ENCODE measurements at places on chromosomes 16 and 17.

- no peak for DNase-seq
Measured at GRCh38 chr17:58516644-58517377, 2.4 kb upstream of the MTMR4 start.

GRCh38 chr16:54284931-54285413, 1.6 kb downstream of the IRX3 start:
- DNase-seq: no peak

DNA sequence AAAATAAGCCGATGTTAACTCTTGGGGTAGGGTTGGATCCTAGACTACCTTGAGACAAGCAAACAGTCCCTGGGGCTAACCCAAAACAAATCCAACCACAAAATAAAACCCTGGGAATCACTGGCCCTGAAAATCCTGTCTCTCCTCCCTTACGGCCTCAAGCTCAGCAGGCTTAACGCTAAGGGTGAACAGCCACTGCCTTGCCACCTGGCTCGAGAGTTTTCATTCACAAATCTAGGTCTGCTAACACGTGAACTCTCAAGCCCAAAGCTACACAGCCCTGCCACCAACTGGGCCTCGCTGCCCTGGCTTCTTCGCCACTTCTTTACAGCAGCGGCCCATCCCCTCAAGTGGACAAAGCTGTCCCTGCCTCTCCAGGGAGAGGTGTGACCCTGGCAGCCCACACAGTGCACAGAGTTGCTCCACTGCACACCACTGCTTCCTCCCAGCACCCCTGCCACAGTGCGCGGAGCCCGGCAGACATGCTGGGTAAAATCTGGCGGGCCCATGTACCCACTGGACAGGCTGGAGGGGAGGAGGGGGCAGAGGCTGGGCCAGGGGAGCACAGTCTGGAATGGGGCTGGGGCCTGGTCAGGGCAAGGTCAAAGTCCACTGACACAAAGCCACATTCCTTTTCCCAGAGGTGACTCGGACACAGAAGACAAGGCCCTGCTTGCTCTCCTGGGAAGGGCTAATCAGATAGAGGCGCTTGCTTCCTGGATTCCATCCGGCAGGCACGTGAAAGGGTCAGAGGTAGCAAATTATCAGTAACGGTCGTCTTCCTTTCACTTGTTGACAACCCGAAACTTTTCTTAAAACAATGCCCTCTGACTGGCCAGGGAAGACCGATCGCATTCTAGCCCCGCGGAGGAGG, 996 bp downstream of the PCYT2 start:
- no peak for DNase-seq

DNA sequence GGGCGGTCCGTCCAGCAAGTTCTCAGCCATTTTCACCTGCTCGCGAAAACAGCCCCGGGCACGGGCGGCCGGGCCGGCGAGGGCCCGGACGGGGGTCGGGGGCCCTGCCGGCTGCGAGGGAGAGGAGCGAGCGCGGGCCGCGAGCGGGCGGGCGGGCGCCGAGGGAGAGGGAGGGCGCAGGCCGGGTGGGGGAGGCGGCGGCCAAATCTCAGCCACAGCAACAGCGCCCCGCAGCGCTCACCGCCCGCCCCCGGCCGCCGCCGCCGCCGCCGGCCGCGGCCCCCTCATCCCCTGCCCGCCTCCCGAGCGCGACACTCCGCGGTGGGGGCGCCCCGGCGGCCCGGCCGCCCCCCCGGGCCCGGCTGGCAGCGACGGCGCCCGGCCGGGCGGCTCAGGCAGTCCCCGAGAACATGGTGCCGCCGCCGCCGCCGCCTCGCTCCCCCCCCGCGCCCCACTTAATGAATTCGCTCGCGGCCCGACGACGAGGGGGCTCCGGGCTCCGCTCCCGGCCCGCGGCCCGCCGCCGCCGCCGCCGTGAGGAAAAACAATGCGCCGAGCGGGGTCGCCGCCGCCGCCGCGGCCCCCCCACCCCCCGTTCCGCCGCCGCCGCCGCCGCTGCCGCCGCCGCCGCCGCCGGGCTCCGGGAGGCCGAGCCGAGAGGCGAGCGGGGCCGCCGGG, 487 bp downstream of the CREBBP start:
- peak; percentile 62 for DNase-seq

DNA sequence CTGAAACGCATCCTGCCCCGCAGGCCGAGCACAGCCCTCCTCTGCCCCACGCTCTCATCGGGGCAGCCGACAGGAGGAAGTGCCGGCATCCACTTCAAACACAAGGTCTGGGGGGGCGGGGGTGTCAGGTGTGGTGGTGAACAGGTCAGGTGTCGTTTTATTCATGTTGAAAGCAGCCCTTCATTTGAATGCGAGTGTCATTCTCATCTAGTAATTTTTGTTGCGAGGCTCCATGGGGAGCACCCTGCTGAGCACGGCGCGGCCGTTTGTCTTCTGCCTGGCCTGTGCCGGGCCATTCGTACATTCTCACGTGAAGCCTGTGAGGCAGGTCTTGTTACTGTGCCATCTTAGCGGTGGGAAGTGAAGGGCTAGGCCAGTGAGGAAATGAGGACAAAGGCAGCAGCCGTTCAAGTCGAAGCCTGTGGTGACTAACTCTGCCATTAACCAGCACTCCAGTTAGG, 1.9 kb downstream of the ACSF3 start:
- DNase-seq: no peak

- no peak for DNase-seq
Measured at GRCh38 chr17:37744633-37744927, 279 bp downstream of the HNF1B start.

DNA sequence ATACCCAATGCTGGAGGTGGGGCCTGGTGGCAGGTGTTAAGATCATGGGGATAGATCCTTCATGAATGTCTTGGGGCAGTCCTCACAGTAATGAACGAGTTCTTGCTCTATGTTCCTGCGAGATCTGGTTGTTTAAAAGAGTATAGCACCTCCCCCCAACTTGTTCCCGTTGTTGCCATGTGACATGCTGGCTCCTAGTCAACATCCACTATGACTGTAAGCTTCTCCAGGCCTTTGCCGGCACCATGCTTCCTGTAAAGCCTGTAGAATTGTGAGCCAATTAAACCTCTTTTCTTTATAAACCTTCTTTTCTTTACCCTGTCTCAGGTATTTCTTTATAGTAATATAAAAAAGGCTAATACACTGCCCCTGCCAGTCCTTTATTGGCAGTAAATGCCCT, 33.3 kb downstream of the RANBP10 start:
- no peak for DNase-seq

- no peak for DNase-seq
Measured at GRCh38 chr17:40065769-40066510, 3.2 kb downstream of the THRA start.

DNA sequence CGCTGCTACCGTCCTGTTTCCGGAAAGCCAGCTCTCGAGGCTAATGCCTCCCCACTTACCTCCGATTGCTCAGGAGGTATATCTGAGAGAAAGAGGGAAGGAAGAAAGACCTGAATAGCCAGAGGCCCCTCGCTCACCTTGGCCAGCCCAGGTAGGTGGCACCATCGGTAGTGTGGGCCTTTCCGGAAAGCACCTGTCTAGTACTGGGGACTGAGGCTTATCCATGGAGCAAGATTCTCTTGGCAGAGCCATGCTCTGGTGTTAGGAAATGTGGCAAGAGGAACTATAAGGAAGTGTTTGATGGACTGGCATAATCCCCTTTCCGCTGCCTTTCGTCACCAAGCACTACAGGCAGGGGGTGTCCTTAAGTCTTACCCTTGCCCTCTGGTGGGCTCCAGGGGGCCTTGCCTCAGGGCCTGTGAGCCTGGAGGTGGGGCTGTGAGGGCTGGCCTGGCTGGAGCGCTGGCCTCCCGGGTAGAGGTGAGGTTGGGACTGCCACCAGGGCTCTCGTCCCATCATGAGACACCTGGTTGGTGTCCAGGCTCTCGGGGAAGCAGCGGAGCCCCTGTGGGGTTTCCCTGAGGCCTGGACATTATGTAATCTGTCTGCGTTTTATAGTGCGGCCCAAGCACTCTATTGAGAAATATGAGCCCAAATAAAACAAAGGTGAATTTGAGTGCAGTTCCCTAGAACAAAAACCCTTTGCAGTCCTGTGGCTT, 2.9 kb downstream of the CMIP start:
- no peak for DNase-seq

DNA sequence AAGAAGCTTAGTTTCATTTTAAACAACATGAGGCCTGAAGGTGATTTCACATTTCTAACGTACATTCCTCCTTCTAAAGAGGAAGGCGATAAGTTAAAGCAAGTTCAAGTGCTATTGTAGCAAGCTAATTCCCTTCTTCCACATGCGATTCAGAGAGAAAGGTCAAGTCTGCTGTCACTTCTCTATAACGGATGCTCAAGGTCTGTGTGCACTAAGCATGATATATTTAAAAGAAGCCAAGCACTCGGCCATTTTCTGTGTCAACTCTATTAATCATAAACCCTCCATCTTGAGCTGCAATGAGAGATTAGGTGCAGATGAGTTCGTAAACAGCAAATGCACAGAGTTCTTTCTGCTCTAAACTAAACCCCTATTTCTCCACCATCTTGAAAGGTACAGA, 568.8 kb upstream of the ZFHX3 start:
- no peak for DNase-seq

- DNase-seq: no peak
Measured at GRCh38 chr16:16988963-16989362, 481.8 kb downstream of the XYLT1 start.

- no peak for DNase-seq
Measured at GRCh38 chr17:44314869-44315661, 6.7 kb downstream of the RUNDC3A start.

- DNase-seq: no peak
Measured at GRCh38 chr17:13671341-13671740, 69.6 kb upstream of the HS3ST3A1 start.

- DNase-seq: no peak
Measured at GRCh38 chr16:47779201-47780016, 318.3 kb downstream of the PHKB start.

DNA sequence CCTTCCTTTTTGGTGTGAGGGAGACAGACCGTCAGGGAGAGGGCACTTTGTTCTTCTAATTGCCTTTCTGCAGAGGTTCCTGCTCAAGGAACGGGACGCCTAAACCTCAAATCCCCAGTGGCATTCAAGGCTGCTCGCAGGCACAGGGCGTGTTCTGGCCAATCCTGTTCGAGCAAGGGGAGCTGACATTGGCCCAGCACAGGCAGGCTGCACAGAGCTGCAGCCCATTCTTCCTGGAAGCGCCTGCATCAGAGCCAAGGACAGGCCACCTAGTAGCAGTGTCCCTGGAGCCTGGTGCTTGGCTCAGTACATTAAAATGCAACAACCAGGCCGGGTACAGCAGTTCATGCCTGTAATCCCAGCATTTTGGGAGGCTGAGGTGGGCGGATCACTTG, 72.2 kb upstream of the CREBBP start:
- DNase-seq: no peak

GRCh38 chr17:69710926-69711325, 296.4 kb downstream of the MAP2K6 start:
- DNase-seq: no peak

DNA sequence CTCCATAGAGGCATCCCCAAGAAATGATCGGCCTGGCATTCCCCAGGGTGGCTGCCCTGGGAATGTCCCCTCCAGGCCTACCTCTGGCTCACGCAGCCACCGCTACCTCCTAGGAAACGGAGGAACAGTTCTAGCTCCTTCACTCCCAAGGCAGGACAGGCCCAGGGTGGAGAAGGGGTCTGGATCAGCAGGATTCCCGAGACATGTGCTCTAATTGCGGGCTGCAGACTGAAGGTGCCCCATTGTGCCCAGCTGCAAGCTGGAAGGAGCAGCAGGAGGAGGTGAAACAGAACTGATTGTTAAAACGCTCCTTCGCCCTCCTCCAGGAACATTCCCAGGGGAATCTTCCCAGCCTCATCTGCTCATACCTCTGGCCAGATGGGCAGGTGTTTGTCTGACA, 40.8 kb downstream of the SCNN1G start:
- DNase-seq: no peak

DNA sequence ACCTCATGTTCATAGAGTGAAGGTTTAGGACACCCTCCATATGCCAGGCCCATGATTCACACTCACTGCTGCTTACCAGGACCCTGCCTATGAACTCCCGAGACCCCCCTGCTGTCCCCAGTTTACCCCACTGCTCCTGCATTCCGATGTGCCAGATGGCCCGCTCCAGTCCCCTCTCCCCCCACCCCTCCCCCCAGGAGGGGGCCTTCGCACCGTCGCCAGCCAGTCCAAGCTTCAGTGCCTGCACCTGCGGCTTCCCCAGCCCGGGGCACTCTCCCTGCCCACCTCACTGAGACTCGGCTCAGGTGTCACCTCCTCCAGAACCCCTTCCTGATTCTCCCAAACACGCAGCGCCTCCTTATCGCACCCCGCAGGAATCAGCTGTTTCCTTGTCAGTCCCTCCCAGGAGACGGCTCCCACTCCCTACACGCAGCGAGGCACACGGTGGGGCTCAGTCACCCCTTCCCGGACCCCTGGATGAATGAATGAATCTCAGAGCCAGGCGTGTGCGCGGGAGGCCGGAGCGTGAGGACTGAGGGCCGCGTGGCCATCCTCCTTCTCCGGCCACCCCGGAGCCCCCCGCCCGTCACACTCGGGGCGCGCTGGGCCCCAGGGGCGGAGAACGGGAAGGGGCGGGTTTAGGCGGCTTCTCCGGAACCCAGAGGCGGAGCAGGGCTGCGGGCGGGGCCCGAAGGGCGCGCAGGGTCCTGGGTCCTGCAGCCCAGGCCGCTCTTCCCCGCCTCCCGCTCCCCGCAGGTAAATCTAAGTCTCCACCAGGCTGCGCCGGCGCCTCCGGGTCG, 1.6 kb downstream of the MYO1C start:
- DNase-seq: peak; percentile 44

DNA sequence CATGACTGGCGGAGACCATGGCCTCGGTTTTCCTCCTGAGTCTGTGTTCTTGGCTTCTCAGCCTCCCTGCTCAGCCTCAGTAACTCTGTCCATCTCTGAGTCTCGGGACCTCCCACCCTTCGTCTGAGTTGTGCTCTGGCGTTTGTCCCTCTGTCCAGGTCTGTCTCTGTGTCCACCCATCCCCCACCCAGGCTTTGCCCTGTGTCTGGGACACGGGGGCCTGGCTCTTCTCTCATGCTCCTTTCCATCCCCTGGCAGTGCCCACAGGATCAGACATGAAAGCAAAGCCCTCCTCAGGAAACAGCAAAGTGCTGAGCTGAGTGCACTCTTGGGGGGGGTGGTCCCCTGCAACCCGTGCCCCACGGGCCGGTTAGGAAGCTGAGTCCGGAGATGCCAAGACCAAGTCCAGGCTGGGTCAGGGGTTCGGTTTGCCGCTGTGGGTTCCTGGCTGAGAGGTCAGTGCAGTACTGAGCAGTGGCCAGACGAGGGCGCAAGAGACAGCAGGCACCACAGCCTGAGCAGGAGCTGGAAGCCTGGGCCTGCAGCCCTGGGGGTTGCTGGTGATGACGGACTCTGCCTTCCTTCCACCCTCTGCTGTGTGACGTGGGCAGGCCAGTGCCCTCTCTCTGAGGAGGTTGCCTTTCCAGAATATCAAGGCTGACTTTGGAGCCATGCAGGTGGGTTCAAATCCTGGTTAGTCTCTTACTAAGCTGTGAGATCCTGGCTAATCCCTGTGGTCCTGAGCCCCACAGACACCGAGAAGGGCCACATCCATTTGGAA, 2.5 kb downstream of the P2RX1 start:
- DNase-seq: peak; percentile 29

- no peak for DNase-seq
Measured at GRCh38 chr16:1923299-1924034, 5.3 kb upstream of the HS3ST6 start.

Measured in activated gamma-delta T cell (primary cell).